ENCODE measurements at places on chromosomes 4 and X.

DNA sequence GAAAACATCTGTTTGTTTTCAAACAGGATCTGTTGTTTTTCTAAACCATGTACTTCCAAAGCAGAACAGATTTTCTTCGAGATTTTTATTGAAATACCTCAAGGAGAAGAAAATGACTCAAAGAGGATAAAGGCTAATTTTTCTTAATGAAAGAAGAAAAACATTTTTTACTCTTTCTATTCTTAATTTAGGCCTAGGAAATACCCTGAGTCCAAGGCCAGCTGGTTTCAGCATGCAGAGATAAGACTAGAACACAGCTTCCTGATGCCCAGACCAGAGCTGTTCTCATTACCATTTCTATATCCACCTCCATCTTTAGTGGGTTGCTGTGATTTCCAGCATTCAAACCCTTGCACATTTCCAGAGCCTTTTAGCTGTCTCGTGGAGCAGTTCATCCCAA is 18.3 kb downstream of the GAB1 start:
- DNase-seq, result no peak

- no peak for DNase-seq
Observed at GRCh38 chr4:106809076-106809475, 227.0 kb downstream of the DKK2 start.

DNA sequence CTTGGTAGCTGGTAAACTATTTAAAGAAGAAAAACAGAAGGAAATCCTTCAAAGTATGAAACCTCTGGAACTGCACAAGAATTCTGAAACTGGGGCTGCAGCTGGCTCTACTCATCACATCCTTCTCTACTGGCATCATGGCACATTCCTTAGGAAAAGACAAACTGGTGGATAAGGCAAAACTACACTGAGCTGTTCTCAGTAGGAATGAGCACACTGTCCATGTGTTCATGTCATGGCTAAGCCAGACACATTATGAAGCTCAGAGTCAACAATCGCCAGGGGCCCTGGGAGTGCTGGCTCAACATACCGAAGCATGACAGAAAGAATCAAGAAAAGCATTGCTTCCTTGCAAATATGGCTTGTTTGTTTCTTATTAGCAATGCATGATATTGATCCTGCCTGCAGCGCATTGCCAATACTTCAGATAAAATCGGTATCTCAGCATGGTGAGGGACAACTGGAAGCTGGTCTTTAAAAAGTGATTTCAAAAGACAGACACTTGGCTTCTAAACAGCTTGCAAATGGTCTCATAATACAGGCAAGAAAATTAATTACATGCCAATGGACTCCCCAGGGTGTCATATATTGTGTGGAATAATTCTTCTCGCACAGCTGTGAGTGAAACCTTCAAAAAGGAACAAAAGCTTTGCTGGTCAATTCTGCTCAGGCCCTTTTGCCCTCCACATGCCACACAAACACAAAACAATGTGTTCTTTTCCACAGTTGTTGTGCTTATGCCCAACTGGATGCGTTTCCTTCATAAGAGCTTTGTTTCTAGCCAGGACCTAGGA is 300.2 kb upstream of the VCX start:
- no peak for DNase-seq

GRCh38 chr4:103364083-103364482 is 165.9 kb upstream of the CENPE start:
- DNase-seq, result no peak

GRCh38 chrX:42432552-42432951 is 345.4 kb downstream of the PPP1R2C start:
- no peak for DNase-seq
